ENCODE measurements at places on chromosomes 16 and 17.

DNA sequence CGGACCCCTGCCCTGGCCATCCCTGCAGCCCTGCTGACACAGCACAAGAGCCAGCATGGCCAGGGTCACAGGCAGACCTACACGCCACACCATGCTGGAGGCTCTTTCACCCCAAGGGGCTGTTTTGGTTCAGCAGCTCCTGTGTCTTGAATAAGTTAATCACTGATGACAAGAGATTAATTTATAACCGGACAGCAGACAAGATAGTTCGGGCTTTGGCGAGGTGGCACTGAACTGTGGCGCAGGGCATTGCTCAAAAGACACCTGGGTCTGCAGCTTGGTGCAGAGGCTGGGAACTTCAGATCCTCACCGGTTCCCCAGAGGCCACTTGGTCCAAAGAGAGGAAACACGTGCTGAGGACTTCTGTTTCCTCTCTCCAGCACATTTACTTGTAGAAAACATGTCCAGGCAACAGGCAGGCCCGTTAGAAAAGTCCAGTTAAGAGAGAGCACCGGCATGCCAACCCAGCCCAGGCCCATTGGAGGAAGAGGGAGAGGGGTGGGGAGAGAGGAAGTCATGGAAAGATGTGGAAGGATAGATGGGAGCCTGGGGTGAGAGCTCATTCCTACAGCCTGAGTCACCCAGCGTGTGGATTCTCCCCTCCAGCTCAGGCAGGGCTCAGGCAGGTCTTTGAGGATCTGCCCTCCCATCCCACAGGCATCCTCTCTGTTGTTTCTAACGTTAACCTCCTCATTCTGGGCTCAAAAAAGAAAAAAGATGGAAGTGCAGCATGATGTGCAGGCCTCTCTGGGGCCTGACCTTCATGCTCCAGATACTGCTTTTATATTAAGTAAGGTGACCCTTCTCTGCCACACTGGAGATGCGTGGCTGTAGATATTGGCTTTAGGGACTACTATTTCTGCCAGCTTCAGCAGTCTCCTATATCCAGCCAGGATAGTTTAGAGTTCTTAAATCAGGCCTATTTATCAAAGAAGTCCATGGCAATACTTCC, 80.0 kb upstream of the HNF1B start:
- DNase-seq: no peak

DNA sequence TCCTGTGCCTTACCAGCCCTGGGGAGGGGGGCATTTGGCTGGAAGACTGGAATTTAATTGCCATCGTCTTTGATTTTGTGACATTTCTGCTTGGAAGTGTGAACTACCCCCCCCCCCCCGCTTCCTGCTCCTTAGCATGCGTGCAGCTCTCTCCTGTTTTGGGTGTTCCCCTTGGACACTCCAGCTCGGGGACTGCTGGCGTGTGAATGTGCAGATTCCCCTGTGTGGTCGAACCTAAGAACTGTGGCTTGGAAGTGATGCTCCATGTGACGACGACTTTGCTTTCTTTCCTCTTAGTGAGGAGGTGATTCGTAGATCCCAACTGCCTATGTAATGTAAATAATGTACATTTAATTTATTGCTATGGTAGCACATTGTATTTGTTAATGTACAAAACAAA, 26.1 kb downstream of the OR1D5 start:
- DNase-seq: no peak

DNA sequence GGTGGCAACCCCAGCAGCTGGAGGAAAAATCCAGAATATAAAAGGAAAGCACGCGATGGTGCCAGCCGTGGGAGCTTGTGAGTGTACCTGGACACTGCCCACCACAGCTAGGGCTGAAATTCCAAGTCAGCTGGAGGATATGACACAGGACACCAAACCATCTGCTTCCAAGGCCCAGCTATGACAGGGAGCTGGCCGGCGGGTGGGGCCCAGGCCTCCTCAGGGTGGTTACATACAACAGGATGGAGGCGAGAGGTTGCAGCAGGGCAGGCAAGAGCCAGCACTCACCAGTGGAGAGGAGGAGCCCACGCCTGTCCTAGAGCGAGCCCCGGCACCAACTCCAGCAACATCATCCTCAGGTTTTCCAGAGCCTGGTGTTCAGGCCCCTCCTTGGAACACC, 163.2 kb upstream of the RPL38 start:
- no peak for DNase-seq

GRCh38 chr17:70642059-70642458, 472.7 kb downstream of the KCNJ2 start:
- DNase-seq: no peak

GRCh38 chr17:52762794-52763167, 604.3 kb upstream of the CA10 start:
- DNase-seq: no peak

DNA sequence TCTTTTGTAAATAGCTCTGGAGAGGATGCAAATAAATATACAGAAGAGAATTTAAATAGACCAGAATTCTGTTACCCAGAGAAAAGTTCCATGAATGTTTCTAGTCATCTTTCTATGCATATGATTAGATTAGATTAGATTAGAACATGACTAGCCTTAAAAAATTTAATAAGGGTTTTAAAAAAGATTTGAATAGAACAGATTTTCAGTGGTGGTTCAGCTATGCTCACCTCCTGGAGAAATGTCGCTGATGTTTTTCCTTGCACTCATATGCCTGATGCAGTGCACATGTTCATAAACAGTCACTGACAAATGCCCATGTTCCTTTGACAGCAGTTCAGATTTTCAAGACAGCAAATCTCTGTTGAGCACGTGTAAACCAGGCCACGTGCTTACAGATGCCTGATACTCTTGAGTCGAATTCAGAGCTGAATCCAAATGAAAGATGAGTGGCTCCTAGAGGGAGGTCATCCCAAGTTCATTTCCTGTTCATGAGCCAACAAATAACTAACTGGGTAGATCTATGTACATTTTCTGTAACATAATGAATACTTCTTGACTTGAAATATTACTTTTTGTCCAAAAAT, 19.9 kb upstream of the RAB11FIP4 start:
- no peak for DNase-seq

- DNase-seq: peak; percentile 75
Observed at GRCh38 chr17:76138234-76138895, 2.7 kb downstream of the FOXJ1 start.

DNA sequence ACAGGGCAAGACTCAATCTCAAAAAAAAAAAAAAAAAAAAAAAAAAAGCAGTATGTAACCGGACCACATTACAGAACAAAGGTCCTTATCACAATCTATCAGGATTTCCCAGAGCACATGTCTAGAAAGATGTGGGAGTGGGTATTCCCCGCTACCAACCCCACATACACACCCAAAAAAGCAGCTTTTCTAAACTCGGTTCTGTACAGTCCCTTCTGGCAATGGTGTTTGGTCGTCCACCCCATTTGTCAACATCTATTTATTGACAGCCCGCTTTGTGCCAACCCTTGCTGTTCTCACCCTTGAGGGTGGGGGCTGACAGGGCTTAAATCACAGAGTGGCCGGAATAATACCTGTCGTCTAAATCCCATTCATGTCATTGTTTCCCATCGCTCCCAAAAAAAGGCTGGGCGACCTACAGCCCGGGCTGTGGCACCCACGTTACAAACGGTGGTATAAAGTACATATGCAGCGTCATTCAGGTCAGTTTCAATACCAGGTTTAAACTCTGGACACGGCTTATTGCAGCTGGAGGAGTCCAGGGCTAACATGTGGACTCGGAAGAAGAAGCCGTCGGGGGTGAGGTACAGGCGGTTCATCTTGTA, 3.6 kb downstream of the C17orf58 start:
- DNase-seq: no peak

DNA sequence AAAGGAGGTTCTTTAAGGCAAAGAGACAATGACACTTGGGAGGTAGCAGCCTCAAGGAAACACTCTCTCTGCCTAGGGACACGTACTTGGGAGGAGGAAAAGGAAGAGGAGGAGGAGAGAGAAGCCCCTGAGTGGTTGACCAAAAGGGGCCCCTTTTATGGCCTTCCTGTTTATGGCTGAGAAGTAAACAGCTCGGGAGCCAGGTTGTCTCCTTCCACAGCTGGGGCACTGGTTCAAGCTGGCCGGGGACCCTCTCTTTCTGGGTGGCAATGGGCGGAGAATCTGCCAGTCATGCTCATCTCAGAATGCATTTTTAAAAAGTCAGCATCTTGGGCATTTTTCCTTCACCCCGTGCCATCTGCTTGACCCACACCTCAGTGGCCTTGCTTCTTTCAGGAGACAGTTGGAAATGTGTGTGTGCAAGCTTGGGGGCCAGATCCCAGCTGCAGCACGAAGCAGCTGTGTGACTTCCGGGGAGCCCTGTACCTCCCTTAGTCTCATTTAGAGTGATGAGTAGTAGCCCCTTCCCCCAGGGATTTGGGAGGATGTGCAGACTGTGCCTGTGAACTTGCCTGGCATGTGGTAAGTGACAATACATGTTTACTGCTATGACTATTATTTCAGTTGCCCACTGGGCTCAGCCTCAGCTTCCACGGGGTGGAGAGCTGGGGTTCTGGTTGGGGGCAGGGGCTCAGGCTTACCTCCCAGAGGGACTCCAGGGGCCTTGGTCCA, 33.8 kb upstream of the SALL1 start:
- DNase-seq: no peak

DNA sequence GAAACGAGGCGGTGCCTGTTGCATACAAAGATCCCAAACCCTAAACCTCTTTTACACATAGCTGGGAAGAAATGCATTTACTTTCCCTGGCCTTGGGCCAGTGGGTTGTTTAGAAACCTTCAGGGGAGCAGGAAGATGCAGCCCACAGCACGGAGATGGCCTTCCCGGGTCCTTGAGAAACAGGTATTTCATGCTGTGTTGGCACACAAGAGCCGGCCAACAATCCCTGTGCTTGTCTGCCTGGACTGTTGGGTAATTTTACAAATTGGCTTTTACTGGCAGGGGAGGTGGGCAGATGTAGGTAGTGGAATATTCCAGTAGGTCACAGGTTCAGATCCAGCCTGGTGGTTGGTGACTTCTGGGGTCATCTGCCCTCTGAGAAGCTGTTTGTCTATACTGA, 148.0 kb downstream of the FOXL1 start:
- no peak for DNase-seq
